ENCODE measurements at places on chromosomes 1 and 21. TPM values are rescaled to one million over a fixed set of nuclear protein-coding genes. Genes with fewer than 3 reads are reported as not detected.

Gene HAO2
- not detected for total RNA-seq

Gene STMN1
- 44.6 TPM for total RNA-seq

Gene AUNIP
- total RNA-seq, result not detected

Gene OR2T11
- not detected for total RNA-seq
